Esophagus mucosa (tissue), 1 donor: ENCODE measurements at places on chromosomes 3 and 15.

DNA sequence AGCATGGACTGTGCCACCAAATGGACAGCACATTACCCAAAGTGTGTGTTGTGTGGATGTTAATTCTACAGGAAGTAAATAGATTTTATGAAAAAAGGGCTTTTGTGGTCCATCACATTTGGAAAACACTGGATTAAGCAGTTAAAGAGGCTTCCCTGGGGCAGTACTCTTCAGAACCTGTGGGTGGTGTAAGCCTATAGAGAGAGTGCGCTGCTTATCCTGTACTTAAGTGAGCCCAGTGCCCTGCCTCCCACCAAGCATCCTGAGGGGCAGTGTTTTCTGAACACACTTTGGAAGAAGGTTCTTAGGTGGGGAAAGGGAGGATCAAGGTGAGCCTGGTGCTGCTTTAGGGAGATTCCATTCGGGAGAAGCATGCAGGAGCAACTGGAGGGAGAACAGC, 10.9 kb downstream of the TTLL3 start:
- ATAC-seq = peak; percentile 48

GRCh38 chr15:77519540-77519939, 98.9 kb downstream of the HMG20A start:
- ATAC-seq = no peak

DNA sequence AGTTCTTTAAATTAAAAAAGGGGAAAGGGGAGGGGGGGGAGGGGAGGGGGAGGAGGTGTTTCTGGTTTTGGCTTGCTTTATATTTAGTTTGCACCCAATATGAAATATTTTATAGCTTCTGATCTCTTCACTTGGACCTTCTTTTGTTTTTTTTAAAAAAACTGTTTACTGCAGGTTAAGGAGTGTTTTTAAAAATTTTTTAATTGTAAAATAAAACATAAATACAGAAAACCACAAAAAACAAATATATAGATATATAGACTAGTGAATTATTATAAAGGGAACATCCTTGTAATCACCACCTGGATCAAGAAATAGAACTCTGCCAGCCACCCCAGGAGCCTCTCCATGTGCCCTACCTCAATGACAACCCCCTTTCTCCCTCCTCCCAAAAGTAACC, 861 bp upstream of the MYLK start:
- no peak for ATAC-seq

DNA sequence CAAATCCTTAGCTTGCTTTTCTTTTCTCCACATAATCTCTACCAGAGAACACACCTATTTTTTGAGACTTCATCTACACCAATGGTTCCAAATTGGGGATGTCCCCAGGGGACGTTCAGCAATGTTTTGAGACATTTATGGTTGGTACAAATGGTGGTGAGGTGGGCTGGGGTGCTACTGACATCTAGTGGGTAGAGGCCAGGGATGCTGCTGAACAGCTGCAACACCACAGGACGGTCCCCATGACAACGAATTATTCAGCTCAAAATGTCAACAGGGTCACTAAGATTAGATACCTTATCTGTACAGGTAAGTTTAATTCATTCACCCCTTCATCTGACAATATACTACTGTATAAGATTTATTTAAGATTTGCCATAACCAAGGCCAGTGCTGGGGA, 14.4 kb downstream of the GK5 start:
- ATAC-seq = no peak

GRCh38 chr15:44300572-44300971, 12.1 kb downstream of the GOLM2 start:
- ATAC-seq = no peak

- ATAC-seq = peak; percentile 64
Measured at GRCh38 chr15:89647191-89647851, 7.9 kb downstream of the KIF7 start.

GRCh38 chr3:1093217-1093616, 393 bp downstream of the CNTN6 start:
- ATAC-seq = no peak

DNA sequence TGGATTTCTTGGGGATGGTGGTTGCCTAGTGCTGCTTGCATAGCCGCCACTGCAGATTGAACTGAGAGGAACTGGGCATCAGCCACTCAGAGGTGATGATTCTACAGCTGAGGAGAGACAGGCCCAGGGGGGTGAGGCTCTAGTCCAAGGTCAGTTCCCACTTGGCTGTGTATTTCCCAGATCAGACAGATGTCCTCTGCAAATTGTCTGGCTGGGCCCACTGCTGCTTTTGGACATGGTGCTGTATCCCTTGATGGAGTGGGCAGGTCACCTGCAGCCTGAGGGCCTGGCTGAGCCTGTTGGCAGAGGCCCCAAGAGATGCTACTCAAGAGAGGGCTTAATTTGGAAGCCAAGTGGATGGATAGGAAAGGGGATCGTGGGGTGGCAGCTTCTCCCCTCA, 124.5 kb upstream of the CTDSPL start:
- no peak for ATAC-seq

GRCh38 chr3:126245811-126246727, 65.7 kb upstream of the ALDH1L1 start:
- no peak for ATAC-seq

DNA sequence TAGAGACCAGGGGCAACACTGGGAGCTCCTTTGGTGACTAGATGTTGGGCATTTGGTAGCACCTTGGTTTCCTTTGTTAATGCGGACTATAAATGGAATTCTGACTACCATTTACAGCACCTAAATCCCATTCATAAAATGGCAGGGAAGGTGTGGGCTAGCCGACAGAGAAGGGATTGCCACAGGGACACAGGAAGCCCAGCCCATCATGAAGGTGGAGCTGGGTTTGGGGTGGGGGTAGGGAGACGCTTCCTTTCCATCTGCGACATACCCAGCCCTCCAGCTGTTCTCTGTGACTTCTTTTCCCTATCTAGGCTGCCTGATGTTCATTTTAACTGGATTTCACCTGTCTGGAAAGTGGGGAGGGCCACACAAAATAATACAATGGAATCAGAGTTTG, 21.0 kb downstream of the ABHD2 start:
- no peak for ATAC-seq

DNA sequence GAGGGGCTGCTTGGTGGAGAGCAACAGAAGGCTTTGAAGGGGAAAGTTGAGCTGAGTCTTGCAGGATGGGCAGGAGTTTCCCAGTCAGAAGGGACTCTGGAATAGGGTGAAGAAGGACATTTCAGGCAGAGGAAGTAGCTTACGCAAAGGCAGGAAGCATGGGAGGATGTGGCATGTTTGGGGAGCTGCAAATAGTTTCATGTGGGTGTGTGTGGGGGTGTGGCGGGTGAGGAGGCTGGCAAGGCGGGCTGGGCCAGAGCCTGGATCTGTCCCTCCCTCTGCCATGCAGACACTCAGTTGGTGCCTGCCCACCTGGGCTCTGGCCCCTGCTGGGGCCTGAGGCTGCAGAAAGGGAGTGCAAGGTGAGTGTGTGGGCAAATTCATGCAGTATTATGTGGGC, 10.4 kb downstream of the TEX264 start:
- peak; percentile 78 for ATAC-seq

DNA sequence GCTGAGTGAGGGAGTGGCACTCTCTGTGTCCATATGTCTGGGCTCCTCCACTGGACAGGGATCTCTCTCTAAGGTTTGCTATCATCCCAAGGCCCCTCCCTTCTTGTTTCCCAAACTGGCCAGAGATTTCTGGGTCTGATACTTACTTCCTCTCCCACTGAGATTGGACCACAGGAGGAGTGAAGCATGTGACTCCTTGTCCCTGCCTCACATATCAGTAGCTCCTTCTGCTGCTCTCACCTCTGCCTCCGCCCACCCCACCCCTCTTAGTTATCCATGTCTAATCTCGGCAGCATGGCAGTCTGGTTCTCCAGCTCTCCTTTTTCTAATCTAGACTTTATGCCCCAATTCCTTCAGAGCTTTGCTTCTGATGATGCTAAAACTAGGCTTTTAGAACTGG, 223.1 kb downstream of the RPLP1 start:
- ATAC-seq = no peak

DNA sequence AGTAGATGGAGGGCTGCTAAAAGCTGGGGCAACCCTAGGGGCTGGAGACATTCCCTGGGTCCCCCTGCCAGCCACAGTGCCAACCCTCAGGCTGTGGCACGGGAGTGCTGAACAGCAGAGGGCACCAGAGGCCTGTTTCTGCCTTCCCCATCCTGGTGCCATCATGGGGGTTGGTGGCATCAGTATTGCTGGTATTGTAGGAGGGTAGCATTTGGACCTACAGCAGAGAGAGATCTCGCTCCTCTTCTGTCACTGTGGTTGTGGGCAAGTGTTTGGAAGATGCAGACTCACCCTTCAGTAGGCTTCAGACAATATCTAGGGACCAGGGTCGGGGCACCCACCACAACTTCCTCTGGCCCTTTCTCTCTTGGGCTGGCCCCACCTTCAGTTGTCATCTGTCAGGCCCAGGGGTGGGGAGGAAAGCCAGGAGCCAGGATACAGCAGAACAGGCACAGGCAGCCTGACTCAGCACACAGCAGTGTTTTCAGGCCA, 123.5 kb downstream of the RPLP1 start:
- ATAC-seq = peak; percentile 77

- ATAC-seq = peak; percentile 34
Measured at GRCh38 chr15:40894681-40895448, 615 bp downstream of the VPS18 start.

- no peak for ATAC-seq
Measured at GRCh38 chr15:59420986-59421618, 16.9 kb upstream of the FAM81A start.

- ATAC-seq = no peak
Measured at GRCh38 chr3:2547049-2547448, 448.4 kb downstream of the CNTN4 start.

DNA sequence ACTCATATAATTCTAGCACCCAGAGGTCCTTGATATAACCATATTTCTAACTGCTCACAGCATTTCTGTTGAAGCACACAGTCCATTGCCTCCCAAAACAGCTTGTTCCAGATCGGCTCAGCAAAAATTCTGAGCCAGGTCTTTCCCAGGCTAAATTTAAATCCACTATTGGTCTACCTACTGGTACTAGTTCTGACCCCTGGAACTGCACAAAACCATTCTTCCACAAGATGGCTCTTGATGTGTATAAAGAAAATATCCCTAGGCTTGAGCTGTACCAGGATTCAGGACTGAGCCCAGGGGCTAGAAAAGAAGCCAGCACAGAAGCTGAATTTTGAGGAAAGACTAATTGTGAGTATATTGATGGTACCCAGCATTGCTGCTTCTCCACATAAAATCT, 75.4 kb upstream of the ABHD17C start:
- ATAC-seq = no peak

GRCh38 chr3:123373474-123373987, 75.4 kb downstream of the ADCY5 start:
- ATAC-seq = no peak
